ENCODE measurements at places on chromosomes 7 and 10. TPM values are rescaled to one million over a fixed set of nuclear protein-coding genes. Genes with fewer than 3 reads are reported as not detected.

LEP gene
- polyA plus RNA-seq: 0.16 TPM

GRCh38 chr10:43775384-43775783 is 126.7 kb upstream of the ZNF32 start:
- DNase-seq: no peak

GRCh38 chr7:117237646-117238045 is 85.2 kb downstream of the WNT2 start:
- no peak for DNase-seq

DNA sequence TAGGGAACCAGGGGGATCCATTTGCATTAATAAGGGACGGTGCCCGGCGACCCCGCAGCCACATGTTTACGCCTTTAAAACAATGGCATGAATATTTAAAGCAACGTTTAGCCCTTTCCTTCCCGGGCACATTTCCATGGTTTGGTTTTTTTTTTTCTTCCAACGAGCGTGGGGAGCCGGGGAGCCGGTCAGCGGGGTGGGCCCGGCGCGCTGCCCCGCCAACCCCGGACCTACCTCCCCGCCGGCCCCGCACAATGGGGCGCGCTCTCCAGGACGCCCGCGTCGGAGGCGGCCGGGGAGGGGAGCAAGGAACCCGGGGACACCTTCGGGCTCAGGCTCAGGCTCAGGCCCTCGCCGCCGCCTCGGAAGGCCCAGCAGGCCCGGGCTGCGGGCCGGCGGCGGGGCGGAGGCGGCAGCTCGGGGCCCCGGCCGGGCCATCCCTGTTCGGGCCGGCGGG is 1.0 kb downstream of the SEPHS1 start:
- peak; percentile 21 for DNase-seq

- no peak for DNase-seq
These were observed 115.6 kb upstream of the FAM133B start for GRCh38 chr7:92705831-92706230.
